ENCODE measurements at places on chromosomes 5 and 9.

GRCh38 chr9:91978740-91979414 lies 28.8 kb upstream of the ROR2 start:
- no peak for DNase-seq

- no peak for DNase-seq
Observed at GRCh38 chr9:2026220-2026997, 11.3 kb downstream of the SMARCA2 start.

DNA sequence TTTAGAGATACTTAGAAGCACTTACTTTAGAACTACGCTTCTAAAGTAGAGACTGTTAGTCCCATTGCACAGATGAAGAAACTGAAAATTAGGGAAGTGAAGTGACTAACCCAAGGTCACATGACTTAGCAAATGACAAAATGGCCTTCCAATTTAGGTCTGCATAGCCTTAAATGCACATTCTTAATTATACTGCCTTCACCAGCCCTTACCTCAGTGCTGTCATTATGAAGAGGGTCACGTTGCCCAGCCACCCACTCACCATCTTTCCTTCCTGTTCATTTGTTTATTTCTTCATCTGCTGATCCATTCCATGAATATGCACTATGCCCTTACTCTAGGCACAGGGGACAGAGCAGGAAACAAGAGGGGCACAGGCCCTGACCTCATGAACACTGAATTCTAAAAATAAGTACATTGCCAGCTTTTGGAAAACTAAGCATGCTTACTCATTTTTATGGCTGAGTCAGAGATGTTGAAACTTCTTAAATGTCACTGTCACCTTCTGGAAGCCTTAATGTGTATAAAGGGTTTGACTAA lies 8.6 kb downstream of the HAVCR2 start:
- DNase-seq: no peak

GRCh38 chr9:88996921-88997235 lies 5.6 kb downstream of the S1PR3 start:
- no peak for DNase-seq

DNA sequence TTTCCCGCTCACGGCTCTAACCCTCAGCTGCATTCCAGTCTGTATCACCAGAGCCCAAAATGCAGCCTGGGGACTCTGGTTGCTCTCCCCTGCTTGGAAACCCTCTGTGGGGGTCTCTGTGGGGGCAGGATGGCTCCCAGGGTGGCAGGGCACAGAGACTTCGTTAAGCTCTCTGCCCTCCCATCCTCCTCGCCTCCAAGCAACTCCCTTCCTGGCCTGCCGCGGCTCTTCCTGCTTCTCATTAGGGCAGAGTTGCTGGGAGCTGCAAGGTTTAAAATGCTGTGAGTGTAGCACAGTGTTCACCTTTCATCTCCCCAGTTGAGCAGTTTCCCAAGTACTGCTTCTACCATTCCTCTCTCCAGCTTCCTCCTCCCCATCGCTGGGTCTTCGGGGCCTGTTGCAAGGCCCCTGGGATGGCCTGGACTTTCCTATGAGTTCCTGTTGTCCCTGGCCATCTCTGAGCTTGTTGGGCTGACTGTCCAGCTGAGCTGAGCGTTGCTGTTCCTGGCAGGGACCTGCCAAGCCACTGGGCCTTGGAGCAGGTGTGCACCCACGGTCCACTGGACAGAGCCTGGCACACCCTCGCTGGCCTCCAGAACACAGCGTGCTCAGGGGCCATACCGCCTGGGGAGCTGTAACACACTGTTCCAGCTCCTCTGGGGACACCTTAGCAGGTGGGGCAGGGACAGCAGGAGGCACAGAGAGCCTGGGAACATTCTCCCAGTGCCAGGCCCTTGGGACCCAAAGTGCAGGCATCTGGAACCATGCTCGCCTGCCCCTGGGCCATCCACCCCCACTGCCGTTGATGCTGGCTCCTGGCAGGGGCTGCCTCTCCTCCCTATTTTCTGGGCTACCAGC lies 188.4 kb downstream of the C9orf50 start:
- no peak for DNase-seq

- DNase-seq: peak; percentile 26
Observed at GRCh38 chr9:2157277-2158110, 142.3 kb downstream of the SMARCA2 start.

DNA sequence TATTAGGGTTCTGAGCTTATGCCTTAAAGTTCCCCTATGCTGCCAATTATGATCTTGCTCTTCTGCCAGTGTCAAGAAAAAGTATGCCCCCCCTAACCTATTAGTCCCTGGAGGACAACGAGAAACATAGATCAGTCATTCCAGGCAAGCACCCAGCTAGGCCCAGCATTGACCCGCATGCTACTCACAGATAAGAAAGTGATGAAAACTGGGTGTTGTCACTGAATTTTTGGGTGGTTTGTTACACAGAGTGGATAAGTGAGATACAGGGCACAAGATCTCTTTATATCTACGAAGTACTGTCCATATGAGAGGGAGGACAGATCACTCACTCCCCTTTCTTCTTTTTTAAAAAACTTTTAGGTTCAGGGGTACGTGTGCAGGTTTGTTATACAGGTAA lies 6.4 kb upstream of the TEX48 start:
- no peak for DNase-seq

GRCh38 chr9:34688329-34689115 lies 2.6 kb downstream of the CCL19 start:
- DNase-seq: no peak

GRCh38 chr9:135886147-135886981 lies 21.0 kb downstream of the CAMSAP1 start:
- no peak for DNase-seq

DNA sequence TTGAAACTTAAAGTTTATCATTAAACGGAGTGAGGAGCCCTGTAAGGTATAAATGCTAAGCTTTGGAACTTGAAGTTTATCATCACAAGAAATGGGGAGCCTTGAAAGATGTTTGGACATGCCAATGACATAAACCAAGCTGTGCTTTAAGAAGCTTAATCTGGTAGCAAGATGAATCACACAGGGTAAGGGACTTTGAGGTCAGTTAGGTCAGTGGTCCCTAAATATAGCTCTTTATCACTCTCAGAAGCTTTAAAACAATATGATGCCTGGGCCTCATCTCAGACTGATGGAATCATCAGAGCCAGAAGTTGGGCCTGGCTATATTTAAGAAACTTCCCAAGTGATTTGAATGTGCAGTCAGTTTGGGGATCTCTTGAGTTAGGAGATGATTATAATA lies 85.7 kb downstream of the TNC start:
- DNase-seq: no peak

DNA sequence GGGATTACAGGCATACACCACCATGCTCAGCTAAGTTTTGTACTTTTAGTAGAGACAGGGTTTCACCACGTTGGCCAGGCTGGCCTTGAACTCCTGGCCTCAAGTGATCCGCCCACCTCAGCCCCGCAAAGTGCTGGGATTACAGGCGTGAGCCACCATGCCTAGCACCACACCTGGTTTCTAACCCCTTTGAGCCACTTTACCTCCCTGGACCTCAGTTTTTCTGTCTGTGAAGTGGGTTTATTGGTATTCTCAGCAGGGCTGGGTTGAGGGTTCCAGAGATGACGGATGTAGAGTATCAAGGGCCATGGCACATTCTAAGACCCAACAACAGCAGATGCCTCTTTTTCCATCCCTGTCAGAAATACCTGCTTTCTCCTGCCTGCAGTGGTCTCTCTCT lies 38.6 kb downstream of the AMBP start:
- no peak for DNase-seq

GRCh38 chr5:140358738-140359310 lies 1.2 kb upstream of the SLC4A9 start:
- no peak for DNase-seq

DNA sequence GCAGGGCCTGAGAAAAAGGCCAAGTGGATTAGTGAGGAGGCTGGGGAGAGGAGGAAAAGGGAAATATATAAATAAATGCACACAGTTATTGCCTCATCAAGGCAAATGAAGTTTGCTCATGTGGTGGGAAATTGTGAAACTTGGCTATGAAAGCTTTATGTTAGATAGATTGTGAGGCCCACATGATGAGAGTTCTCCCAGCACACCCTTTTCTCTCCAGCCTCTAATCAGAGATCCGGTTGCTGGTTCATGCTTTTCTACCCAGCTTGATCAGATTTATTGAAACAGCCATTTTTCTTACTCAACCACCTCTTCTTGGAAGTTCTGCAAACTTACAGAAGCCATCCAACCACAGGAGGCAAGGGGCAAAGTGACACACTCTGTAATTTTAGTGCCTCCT lies 125.8 kb upstream of the KLF4 start:
- no peak for DNase-seq

DNA sequence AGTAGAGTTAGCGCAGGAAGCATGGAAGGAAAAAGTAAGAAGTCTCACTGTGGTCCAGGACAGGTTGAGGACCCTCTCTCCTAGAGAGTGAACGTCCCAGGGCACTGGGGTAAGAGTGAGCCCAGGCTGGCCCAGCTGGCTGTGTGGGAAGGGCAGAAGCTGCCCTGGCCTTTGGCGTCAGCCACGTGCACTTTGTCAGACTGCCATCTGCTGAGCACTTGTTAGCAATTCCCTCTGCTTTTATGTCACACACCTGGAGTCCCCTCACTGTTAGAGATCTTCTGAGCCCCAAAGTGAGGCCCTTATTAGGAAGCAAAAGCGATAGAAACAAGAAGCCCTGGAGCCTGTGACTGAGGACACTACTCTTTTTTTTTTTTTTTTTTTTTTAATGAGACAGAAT lies 79.1 kb downstream of the UGCG start:
- no peak for DNase-seq

DNA sequence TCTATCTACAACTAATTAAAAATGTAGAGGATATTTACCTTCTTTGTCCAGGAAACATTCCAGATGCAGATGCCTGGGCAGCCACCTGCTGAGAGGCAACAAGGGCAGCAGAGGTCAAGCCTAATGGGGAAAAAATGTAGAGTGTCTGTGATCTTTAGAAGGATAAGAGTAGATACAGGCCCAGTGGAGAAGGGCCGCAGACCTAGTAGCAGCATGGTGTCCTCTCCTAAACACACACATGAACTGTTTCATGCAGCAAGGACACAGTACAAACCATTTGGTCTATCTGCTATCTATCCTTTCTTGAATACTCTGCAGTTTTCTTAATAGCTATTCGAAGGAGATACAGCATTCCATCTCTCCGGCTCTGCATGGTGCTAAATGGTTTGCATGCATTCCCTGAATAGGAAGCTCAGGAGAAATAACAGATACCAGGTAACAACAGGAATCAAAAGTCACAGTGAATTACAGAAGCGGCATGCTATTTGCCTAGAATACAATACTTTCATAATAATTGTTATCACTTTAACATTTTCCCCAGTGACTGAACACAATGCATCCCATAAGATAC lies 107.3 kb downstream of the ZNF608 start:
- no peak for DNase-seq

GRCh38 chr5:7683753-7684152 lies 167.2 kb downstream of the CFAP90 start:
- no peak for DNase-seq

DNA sequence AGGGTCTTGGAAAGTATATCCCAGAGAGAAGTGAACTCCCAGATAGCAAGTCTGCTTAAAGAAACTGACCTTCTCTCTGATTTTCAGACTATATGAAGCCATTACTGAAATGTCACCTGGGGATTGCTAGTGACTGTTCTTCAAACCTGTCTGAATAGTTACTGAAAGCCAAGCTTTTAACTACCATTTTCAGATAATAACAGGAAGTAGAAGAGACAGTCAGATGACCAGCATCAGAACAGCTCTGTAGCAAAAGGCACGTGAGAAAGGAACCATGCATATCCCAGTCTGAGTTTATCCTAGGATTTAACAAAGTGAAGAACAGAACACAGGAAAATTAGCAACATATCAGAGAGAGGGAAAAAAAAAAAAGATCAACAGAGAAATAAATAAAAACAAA lies 74.9 kb upstream of the SELENOP start:
- DNase-seq: no peak

- no peak for DNase-seq
Observed at GRCh38 chr5:55003432-55004065, 18.2 kb upstream of the ESM1 start.

DNA sequence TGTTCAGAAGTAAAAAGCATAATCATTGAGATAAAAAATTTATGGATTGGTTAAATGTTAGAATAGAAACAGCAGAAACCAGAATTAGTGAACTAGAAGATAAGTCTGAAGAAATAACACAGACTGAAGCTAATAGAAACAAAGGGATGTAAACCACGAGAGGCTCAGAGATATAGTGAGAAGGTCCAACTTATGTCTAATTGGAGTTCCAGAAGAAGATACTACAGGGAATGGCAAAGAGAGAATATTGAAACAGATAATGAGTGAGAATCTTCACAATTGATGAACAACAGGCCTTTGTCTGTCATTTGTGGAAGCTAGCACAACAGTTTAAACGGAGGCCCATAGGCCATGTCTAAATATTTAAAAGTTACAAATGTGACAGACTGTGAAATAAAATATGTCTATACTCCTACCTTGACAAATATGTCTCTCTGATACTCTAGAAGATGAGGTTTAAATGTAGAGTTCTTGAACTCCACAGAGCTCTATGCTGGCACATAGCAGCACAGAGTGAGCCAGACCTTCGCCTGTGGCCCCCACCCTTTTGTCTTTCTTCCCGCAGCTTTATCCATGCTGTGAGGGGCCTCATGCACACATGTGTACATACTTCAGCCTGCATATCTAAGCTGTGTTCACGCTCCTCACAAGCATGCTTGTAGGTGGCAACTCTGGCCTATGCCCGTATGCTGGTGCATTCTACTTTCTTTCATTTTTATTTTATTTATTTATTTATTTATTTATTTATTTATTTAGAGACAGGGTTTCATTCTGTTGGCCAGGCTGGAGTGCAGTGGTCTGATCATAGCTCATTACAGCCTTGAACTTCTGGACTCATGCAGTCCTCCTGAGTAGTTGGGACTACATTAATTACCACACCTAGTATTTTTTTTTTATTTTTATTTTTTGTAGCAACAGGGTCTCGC lies 45.0 kb upstream of the ABL1 start:
- DNase-seq: no peak

GRCh38 chr5:159907689-159908590 lies 8.3 kb upstream of the ADRA1B start:
- DNase-seq: no peak

DNA sequence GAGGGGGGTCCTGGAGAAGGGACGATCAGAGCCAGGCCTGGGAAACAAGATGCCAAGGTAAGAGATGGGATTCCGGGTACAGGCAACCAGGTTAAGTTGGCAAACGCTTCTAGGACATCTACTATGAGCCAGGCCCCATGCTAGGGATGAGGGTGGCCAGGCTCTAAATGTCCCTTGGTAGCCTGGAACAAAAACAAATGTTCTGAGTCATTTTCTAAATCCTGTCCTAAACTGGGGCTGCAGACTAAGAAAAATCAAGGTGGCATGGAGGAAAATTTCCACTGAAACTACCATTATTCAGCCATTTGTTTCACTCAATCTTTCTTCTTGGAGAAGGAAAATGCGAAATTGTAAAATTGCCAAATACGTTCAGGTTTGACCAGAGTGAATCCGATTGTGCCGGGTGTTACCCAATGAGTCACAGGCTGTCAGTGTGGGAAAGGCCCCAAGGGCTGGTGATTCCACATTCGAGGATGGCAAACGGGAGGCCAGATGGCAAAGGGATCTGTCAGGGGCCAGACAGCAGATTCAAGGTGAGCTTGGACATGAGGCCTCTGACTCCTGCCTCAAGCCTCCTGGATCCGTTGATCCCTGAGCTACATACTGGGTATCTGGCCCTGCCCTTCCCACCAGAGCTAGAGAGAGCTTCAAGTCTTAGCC lies 57.6 kb downstream of the PAX5 start:
- no peak for DNase-seq
